ENCODE measurements at places on chromosomes 6 and 20.

DNA sequence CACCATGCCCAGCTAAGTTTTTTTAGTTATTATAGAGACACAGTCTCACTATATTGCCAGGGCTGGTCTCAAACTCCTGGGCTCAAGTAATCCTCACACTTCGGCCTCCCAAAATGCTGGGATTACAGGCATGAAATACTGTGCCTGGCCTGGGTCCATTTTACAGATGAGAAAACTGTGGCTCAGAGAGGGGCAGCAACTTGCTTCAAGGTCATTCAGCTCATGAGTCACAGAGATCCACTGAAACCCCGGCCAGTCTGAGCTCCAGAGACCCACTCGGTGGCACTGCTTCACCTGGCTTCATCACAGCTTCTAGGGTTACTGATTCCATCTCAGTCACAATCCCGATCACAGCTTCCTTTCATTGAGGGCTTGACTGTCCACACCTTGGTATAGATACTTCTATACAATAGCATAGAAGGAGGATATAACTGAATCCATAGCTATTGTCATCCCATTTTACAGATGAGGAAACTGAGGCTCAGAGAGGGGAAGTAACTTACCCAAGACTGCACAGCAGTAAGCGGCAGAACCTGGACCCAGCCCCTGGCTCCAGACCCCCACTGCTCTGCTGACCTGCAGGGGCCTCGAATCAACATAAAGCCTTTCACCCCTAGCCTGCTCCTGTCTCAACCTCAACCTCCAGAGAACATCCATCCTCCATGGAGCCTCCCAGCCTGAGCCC lies 11.8 kb downstream of the NOL4L start:
- no peaks in the 10 kb centered on the region for H3K4me1 ChIP-seq
- H3K27ac ChIP-seq = no peak overlapping the region
- no peak for DNase-seq
- no peaks in the 10 kb centered on the region for H3K27me3 ChIP-seq
- no peaks in the 10 kb centered on the region for H3K36me3 ChIP-seq
- no peak overlapping the region for H3K4me3 ChIP-seq

DNA sequence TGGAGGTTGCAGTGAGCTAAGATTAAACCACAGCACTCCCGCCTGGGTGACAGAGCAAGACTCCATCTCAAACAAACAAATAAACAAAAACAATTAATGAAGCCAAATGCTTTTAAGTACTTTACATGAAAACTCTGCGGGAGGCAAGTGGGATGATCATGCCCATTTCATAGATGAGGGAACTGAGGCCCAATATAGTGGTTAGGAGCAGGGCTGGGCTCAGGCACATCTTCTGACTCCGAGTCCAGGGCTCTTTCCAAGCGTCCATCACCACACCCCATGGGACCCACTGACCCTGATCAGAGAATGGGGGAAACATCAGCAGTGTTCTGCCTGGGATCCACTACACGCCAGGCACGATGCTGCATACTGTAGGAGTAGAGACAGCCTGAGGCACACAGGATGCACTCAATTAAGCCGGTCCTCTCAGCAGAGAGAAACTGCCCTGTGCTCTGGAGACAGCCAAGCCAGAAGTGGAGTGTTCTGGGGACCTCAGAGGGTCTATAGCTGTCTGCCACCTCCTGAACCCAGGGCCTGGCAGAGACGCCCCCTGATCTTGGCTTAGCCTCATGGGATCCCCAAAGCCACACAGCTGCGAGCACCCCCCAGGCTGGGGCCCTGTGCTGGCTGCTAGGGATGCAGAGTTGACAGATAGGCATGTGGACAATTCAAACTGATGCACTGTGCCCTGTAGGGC lies 13.5 kb downstream of the TTBK1 start:
- H3K27ac ChIP-seq = no peak overlapping the region
- no peak for DNase-seq
- H3K36me3 ChIP-seq = no peaks in the 10 kb centered on the region
- no peaks in the 10 kb centered on the region for H3K27me3 ChIP-seq
- H3K4me3 ChIP-seq = no peak overlapping the region

GRCh38 chr6:88368071-88368787 lies 202.1 kb upstream of the CNR1 start:
- H3K27me3 ChIP-seq = no peaks in the 10 kb centered on the region
- DNase-seq = no peak
- H3K4me3 ChIP-seq = no peak overlapping the region
- H3K36me3 ChIP-seq = no peaks in the 10 kb centered on the region
- no peak overlapping the region for H3K27ac ChIP-seq
- no peaks in the 10 kb centered on the region for H3K4me1 ChIP-seq

DNA sequence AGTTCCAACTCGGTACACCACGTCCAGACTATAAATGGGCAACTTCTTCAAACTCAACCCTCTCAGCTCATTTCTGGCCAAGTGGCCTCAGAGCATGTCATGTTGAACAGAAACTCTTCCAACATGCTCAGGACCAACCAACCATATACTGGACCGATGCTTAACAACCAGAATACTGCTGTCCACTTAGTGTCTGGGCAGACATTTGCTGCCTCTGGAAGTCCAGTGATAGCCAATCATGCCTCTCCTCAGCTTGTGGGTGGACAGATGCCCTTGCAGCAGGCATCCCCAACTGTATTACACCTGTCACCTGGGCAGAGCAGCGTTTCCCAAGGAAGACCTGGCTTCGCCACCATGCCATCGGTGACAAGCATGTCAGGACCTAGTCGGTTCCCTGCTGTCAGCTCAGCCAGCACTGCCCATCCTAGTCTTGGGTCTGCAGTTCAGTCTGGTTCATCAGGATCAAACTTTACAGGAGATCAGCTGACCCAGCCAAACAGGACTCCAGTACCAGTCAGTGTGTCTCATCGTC lies 47.8 kb downstream of the BICRAL start:
- no peak overlapping the region for H3K27ac ChIP-seq
- DNase-seq = no peak
- no peaks in the 10 kb centered on the region for H3K27me3 ChIP-seq
- H3K36me3 ChIP-seq = peaks cover 22% of the 10 kb centered on the region

GRCh38 chr6:347232-347631 lies 44.3 kb upstream of the IRF4 start:
- no peaks in the 10 kb centered on the region for H3K36me3 ChIP-seq
- no peaks in the 10 kb centered on the region for H3K4me1 ChIP-seq
- no peak overlapping the region for H3K27ac ChIP-seq
- no peaks in the 10 kb centered on the region for H3K27me3 ChIP-seq
- no peak for DNase-seq

- H3K4me1 ChIP-seq = peaks cover 6% of the 10 kb centered on the region
- no peaks in the 10 kb centered on the region for H3K36me3 ChIP-seq
- H3K4me3 ChIP-seq = peak overlapping the region; percentile 79
- no peaks in the 10 kb centered on the region for H3K27me3 ChIP-seq
- no peak for DNase-seq
These were observed 650 bp upstream of the TTK start for GRCh38 chr6:80003826-80004172.

- H3K4me3 ChIP-seq = no peak overlapping the region
- H3K36me3 ChIP-seq = peaks cover 64% of the 10 kb centered on the region
- H3K27me3 ChIP-seq = no peaks in the 10 kb centered on the region
- no peak overlapping the region for H3K27ac ChIP-seq
These were observed 51.5 kb downstream of the DSTN start for GRCh38 chr20:17621229-17621968.

- H3K27me3 ChIP-seq = no peaks in the 10 kb centered on the region
- no peaks in the 10 kb centered on the region for H3K36me3 ChIP-seq
- peaks cover 5% of the 10 kb centered on the region for H3K4me1 ChIP-seq
- H3K27ac ChIP-seq = no peak overlapping the region
- H3K4me3 ChIP-seq = no peak overlapping the region
- no peak for DNase-seq
These were observed 38.1 kb downstream of the ECT2L start for GRCh38 chr6:138833816-138834539.

- no peak overlapping the region for H3K4me3 ChIP-seq
- no peak overlapping the region for H3K27ac ChIP-seq
- no peaks in the 10 kb centered on the region for H3K27me3 ChIP-seq
- H3K4me1 ChIP-seq = no peaks in the 10 kb centered on the region
- H3K36me3 ChIP-seq = no peaks in the 10 kb centered on the region
These were observed 622.8 kb upstream of the NRSN1 start for GRCh38 chr6:23503173-23503572.

DNA sequence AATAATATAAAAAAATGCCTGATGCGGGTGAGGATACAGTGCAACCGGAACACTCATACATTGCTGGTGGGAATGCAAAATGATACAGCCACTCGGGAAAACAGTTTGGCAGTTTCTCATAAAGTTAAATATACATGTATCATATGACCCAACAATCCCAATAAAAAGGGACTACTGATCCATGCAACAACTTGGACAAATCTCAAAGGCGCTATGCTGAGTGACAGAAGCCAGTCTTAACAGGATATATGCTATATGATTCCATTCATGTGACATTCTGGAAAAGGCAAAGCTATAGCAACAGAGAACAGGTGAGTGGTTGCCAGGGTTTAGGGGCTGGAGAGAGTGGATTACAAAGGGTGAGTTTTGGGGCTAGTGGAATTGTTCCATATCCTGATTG lies 170.2 kb upstream of the MLN start:
- H3K36me3 ChIP-seq = no peaks in the 10 kb centered on the region
- H3K4me1 ChIP-seq = no peaks in the 10 kb centered on the region
- peaks cover 9% of the 10 kb centered on the region for H3K27me3 ChIP-seq
- H3K27ac ChIP-seq = no peak overlapping the region

DNA sequence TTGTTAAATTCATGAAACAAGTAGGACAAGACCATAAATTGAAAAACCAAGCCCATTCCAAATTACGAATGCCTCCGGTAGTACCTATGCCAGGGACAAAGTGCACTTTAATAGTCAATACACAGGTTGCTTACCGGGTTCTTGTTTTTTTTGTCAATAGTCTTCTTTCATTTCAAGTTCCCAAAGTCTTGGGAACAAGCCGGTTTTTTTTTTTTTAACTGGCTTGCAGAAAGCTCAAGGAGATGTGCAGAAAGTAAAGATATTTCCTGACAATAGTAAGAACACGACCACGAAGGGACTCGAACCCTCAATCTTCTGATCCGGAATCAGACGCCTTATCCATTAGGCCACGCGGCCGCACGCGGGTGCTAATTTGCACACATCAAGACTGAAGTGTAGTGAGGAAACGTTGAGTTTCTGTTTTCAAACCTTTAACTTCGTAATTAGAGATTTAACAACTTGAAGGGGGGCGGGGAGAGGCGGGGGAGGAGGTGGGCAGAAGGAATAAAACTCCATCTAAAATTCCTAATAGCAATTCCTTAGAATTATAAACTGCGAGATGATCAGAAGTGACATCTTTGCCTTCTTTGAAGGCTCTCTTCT lies 181.0 kb downstream of the TRIM27 start:
- no peaks in the 10 kb centered on the region for H3K36me3 ChIP-seq
- H3K27me3 ChIP-seq = peaks cover 4% of the 10 kb centered on the region
- H3K27ac ChIP-seq = no peak overlapping the region
- H3K4me1 ChIP-seq = no peaks in the 10 kb centered on the region

GRCh38 chr20:34268851-34269636 lies 27.8 kb downstream of the ASIP start:
- peaks cover 4% of the 10 kb centered on the region for H3K4me1 ChIP-seq
- no peaks in the 10 kb centered on the region for H3K27me3 ChIP-seq

GRCh38 chr20:8153281-8153908 lies 21.3 kb downstream of the PLCB1 start:
- H3K4me3 ChIP-seq = no peak overlapping the region
- no peak for DNase-seq
- no peaks in the 10 kb centered on the region for H3K36me3 ChIP-seq

DNA sequence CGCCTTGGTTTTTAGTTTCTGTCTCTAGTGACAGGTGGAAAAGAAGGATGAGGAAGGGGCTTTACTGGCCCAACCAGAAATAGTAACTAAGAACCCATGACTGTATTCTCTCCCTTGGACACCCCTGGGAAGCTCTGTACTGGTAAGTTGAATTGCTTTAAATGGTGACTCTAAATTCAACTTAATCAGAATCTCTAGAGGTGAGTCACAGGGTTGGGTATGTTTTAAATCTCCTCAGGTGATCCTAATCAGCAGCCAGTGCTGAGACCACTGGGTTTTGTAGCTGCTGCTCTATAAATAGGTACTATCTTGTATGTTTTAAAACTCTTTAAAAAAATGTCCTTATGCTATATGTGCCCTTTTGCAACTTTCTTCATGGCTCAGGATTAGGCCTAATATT lies 314.0 kb upstream of the ECI2 start:
- no peaks in the 10 kb centered on the region for H3K4me1 ChIP-seq
- no peak for DNase-seq
- H3K27me3 ChIP-seq = no peaks in the 10 kb centered on the region
- no peaks in the 10 kb centered on the region for H3K36me3 ChIP-seq

GRCh38 chr6:46254331-46254730 lies 83.6 kb upstream of the ENPP5 start:
- no peaks in the 10 kb centered on the region for H3K27me3 ChIP-seq
- no peak overlapping the region for H3K4me3 ChIP-seq
- no peak for DNase-seq
- no peaks in the 10 kb centered on the region for H3K36me3 ChIP-seq
- no peak overlapping the region for H3K27ac ChIP-seq
- no peaks in the 10 kb centered on the region for H3K4me1 ChIP-seq

DNA sequence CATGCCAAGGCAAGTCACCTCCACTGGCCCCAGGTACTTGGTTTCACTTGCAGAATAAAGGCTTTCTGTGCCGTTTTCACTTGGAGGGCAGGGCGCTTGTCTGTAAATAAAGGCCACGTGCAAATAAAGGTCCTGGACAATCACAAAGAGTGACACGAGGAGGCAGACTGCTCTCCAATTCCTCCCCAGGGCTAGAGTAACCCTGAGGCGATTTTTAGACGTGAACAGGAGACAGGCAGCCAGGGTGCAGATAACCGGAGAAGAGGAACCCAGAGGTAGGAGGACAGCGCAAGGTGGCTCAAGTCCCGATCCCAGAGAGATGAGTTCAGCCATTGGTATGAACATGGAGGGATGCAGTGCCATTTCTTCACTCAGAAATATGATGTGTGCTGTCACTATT lies 327.4 kb downstream of the KIF16B start:
- no peaks in the 10 kb centered on the region for H3K4me1 ChIP-seq
- no peak for DNase-seq

GRCh38 chr6:77815531-77815930 lies 162.7 kb downstream of the MEI4 start:
- no peaks in the 10 kb centered on the region for H3K36me3 ChIP-seq
- H3K4me3 ChIP-seq = no peak overlapping the region
- no peak for DNase-seq
- H3K27me3 ChIP-seq = no peaks in the 10 kb centered on the region
- H3K27ac ChIP-seq = no peak overlapping the region

DNA sequence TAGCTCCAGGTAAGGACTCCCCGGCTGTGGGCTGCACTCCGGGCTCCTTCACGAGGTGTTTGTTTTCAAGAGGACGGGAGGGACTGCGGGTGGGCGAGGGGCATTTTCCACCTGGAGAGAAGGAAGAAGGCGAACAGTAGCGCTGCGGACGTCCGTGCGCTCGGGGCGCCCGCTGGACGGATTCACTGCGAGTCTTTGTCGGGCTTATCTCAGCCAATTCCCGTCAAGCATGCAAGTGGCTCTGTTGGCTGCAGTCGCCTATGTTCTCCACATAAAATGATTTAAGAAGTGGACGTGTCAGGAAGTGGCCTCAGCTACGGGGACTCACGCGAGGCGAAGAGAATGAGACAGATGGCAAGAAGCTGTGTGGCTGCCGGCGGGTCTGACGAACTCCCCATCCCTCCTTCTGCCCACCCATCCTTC lies 332 bp downstream of the GRIK2 start:
- DNase-seq = no peak
- H3K27me3 ChIP-seq = peaks cover 91% of the 10 kb centered on the region
- peak overlapping the region; percentile 36 for H3K4me3 ChIP-seq

Measured in esophagus squamous epithelium (tissue), 5 donors.